ENCODE measurements at places on chromosomes 6 and 20.

DNA sequence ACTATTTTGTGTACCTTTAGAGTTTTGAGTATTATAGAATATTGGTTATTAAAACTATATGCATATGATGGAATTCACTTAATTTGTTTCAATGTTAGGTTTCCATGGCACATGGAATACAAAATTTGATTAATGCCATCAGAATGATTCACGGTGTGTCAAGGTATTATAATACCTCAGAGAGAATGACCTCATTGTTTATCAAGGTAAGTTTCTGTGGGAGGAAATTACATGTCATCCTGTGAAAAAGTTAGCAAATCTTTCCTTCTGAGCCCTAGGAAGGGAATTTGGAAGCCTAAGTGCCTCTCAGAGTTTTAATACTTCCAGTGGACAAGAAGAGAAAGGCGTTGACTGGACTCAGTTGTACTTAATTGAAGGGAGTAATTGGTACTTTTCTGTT, 40.8 kb downstream of the DNAH8 start:
- DNase-seq: no peak

- DNase-seq: no peak
Observed at GRCh38 chr6:116485559-116486184, 24.5 kb downstream of the CALHM6 start.

DNA sequence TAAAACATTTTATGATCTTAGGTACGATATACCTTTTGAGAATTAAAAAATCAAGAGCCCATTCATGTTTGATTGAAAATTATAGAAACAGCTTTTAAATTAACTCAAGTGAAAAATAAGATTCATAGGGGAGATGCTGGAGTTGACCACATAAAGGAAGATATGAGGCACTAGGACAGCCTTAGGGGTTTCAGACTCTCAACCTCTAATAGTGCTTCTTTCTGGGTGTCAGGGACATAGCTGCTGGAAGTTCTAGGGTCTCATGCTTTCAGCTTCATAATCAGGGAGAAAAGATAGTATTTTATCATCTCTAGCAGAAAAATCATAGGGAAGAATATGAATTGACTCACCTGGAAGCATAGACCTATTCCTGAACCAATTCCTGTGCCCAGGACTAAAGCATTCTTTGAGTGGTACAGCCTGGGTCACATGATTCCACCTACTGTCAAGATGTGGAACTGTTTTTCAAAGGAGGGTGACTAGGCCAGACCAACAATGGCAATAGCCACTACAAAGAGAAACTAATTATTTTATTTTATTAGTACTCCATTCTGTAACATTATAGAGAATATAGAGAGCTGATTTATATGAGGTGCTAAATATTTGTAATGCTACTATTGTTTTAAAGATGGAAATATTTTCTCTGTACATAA, 27.8 kb upstream of the CENPW start:
- no peak for DNase-seq

DNA sequence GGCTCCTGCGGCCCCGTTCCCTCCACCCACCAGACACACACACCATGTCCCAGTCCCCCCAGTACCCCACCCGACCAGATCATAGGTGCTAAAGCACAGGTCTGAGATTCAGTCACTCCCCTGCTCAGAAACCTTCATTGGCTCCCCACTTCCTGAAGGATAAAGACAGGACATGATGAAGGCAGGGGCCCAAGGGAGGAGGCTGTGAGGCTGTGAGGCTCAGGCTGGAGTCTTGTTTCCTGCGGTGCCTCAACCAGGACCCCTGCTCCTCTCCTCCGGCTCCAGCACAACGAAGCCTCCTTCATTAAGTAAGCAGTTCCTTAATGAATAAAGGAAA, 81.1 kb downstream of the NCR2 start:
- DNase-seq: no peak

GRCh38 chr6:13355999-13356785, 27.9 kb upstream of the TBC1D7 start:
- no peak for DNase-seq

GRCh38 chr6:44289726-44290260, 19.5 kb downstream of the TMEM151B start:
- no peak for DNase-seq

GRCh38 chr6:19998541-19998940, 161.4 kb downstream of the ID4 start:
- DNase-seq: no peak

Data from T-helper 9 cell (primary cell).